ENCODE measurements at places on chromosomes 12 and 14. TPM values are rescaled to one million over a fixed set of nuclear protein-coding genes. Genes with fewer than 3 reads are reported as not detected.

- peak; percentile 98 for DNase-seq
Observed at GRCh38 chr14:68784978-68785533, 7.8 kb downstream of the ZFP36L1 start.

- no peak for DNase-seq
Observed at GRCh38 chr14:99028041-99028440, 244.0 kb downstream of the BCL11B start.

Gene AQP6
- total RNA-seq = not detected

Gene PTPRO
- total RNA-seq = 1.3 TPM

Gene KRT73
- not detected for total RNA-seq

GRCh38 chr12:14239935-14240872 lies 125.3 kb upstream of the ATF7IP start:
- DNase-seq = no peak

GRCh38 chr12:52305921-52306705 lies 14.8 kb upstream of the KRT81 start:
- no peak for DNase-seq

GRCh38 chr12:21691515-21691914 lies 33.9 kb upstream of the LDHB start:
- no peak for DNase-seq

- DNase-seq = no peak
Observed at GRCh38 chr14:66224492-66225178, 261.5 kb upstream of the CCDC196 start.

- DNase-seq = no peak
Observed at GRCh38 chr12:130405332-130405731, 67.6 kb downstream of the PIWIL1 start.

GRCh38 chr12:93507165-93507564 lies 39.9 kb downstream of the MRPL42 start:
- DNase-seq = no peak

DNA sequence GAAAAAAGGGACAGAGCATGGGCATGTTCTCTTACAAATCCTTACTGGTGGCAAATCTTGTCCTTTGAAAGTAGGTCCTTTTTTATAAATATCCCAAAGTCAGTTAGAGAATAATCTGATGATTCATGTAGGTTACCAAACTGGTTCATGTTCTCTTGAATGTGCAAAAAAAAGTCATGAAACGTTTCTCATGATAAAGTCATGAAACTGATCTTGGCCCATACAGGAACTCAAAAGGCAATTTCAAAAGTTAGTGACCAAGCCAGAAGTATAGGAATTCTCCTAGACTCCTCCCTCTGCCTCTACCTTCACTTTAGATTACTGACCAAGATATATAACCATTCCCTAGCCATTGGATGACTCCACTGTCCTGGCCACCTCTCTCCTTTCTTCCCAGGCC lies 27.3 kb upstream of the SPTSSA start:
- no peak for DNase-seq

DNA sequence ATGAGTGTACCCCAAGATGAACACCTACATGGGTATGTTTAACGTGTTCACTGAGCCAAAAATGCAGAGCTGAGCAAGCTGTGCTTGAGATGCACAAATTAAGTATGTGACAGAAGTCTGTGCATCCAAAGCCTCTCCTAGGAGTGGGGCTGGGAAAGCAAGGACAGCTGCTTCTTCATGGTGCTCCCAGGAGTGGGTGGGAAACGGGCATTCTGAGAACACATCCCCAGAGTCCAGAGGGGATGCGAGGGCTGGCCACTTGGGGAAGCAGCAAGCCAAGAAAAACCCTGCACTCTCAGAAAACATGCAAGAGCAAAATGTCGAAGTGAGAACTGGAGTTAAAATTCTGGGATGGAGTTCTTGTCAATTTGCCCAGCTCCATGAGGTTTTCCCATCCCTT lies 414.3 kb downstream of the BCAT1 start:
- no peak for DNase-seq

- no peak for DNase-seq
Observed at GRCh38 chr12:25950329-25951115, 8.0 kb upstream of the RASSF8 start.

GRCh38 chr14:22522466-22522957 lies 66.5 kb downstream of the DAD1 start:
- no peak for DNase-seq

DNA sequence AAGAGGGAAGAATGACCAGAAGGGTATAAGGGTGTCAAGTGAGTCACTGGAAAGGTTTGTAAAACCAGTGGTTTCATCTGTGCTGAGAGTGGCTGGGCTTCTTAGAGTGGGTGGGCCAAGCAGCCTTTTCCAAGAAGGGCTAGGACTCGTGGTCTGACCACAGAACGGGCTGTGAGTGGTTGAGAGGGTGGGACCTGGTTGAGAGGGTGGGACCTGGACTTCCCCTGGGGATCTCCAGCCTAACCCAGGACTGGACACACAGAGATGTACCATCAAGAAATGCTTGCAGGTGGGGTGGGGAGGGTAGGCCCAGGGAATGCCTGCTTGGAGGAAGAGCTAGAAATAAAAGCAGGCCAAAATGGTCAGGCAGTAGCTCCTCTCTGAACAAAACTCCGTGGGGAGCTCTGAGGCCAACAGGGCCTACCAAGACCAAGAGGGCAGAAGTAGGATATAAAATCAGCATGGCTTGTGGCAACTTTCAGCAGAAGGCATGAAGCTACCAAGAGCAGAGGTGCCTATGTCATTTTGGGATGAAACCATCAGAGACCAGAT lies 140.5 kb downstream of the FOXN3 start:
- DNase-seq = no peak

GRCh38 chr12:28543021-28543890 lies 353.0 kb downstream of the CCDC91 start:
- no peak for DNase-seq

DNA sequence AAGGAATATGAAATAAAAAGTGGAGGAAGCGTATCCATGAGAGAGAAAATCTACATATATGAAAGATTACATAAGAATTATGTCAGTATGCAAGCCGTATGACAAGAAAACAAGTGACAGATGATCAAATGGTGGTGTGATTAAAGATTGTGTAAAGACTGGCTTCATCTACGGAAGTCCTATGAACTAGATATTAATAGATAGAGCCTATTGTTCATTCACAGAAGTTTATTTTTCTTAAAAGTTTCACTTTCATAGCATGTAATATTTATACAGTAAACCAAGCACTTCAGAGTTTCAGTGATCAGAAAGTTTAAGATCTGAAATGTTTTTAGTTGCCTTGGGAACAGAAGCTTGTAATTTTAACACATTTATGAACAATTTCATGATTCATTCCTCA lies 84.5 kb downstream of the VRK1 start:
- no peak for DNase-seq

- no peak for DNase-seq
Observed at GRCh38 chr12:75982169-75982564, 49.4 kb downstream of the PHLDA1 start.

Gene ADAM21
- not detected for total RNA-seq

- DNase-seq = no peak
Observed at GRCh38 chr14:28767030-28767852, 654 bp downstream of the FOXG1 start.

GRCh38 chr12:118188690-118189371 lies 52.9 kb downstream of the PEBP1 start:
- DNase-seq = no peak

GRCh38 chr14:91221270-91221669 lies 23.2 kb downstream of the GPR68 start:
- no peak for DNase-seq

GRCh38 chr14:61690982-61691381 lies 4.3 kb upstream of the HIF1A start:
- no peak for DNase-seq

- DNase-seq = no peak
Observed at GRCh38 chr12:56537546-56537945, 15.9 kb downstream of the RBMS2 start.

Gene PNMA1
- total RNA-seq = 23.6 TPM

GRCh38 chr14:106067935-106068334 lies 541.6 kb downstream of the TMEM121 start:
- DNase-seq = no peak

- no peak for DNase-seq
Observed at GRCh38 chr12:115583591-115583990, 693.9 kb downstream of the MED13L start.

GRCh38 chr14:77580964-77581505 lies 35.4 kb downstream of the SPTLC2 start:
- no peak for DNase-seq

Gene PRR4
- total RNA-seq = 0.29 TPM

DNA sequence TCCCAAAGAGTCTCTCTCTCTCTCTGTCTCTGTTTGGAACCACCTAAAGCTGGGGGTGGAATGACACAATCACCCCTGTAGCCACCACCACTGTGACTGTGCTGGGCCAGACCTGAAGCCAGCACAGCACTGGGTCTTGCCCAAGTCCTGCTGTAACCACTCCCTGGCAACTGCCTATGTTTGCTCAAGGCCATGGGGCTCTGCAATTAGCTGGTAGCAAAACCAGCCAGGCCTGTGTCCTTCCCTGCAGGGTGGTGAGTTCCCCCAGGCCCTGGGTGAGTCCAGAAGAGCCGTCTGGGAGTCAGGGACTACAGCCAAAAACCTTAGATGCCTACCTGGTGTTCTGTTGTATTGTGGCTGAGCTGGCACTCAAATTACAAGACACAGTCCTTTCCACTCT lies 50.8 kb downstream of the DGLUCY start:
- no peak for DNase-seq

GRCh38 chr14:101082436-101083384 lies 179.2 kb upstream of the RTL1 start:
- no peak for DNase-seq

Gene SLCO1C1
- total RNA-seq = not detected

GRCh38 chr12:19992311-19992710 lies 376.0 kb upstream of the PDE3A start:
- DNase-seq = no peak

DNA sequence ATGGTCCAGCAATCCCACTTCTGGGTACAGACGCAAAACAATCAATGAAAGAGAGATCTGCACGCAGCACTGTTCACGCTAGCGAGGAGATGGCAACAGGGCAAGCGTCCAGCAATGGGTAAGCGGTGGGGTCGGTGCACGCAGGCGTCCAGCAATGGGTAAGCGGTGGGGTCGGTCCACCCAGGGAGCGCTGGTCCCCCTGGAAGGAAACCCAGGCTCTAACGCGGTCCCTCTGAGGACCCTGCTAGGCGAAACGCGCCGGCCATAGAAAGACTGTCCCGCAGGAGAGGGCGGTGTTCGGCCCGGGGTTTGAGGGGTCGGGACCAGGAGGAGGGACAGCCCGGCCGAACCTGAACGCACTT lies 618 bp upstream of the PGAM5 start:
- DNase-seq = no peak

Gene WNT5B
- total RNA-seq = 6.6 TPM

DNA sequence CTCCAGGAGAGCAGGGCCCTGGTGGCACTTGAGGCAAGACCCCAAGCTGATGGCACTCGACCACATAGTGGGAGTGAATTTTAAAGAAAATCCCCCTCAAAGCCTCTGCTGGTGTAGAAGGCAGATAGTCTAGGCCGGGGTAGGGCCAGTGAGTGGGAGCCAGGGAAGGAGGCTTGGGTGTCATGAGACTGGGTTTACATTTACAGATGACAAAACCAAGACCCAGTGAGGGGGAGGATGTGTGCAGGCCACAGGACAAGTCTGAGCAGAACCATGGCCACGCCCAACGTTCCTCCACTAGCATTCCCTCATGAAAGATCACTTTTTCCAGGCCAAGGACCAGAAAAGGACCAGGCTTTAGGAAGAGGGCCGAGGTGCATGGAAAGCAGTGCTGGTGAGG lies 42.0 kb downstream of the EVL start:
- no peak for DNase-seq

- DNase-seq = no peak
Observed at GRCh38 chr12:28611449-28611848, 421.2 kb downstream of the CCDC91 start.

- no peak for DNase-seq
Observed at GRCh38 chr14:56378475-56378877, 201.1 kb upstream of the TMEM260 start.

GRCh38 chr12:123617580-123617979 lies 15.7 kb downstream of the DDX55 start:
- DNase-seq = no peak

DNA sequence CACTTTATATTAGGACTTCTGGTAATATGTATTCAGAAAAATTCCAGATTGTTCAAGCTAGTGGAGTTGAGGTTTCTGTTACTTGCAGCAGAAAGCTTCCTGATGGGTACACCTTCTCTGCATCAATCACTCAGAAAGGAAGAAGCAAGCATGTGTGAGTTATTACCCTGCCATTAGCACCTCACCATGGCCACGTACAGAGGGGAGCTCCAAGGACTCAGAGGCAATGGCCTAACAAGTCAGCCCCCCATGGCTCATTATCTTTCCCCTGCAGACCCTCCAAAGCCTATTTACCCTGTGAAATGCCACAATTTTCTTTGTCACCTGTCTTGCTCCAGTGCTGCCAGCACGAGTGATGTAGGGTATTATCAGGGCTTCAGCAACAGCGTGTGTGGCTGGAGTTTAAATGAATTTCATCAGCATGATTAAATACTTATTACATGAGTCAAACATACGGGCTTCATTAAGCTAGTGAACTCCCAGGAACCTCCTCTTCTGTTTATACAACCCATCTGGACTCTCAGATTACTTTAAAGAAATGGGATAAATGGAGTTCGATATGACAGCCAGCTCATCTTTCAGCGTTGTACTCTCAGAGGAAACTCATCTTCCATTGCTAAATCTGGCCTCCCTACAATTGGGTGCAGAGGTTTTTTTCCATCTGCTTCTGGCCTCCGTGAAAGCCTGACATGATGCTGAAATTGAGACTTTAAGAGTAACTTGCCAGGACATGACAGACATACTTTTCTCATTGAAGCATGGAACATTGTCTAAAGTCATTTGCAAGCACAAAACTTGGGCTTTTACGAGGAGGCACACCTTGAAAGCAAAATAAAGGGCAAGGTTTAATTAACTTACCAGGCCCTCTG lies 135.9 kb downstream of the TMEM30B start:
- DNase-seq = no peak
